ENCODE measurements at places on chromosomes 6 and 20.
A peak's percentile ranks its signal among the peaks of the same experiment; 100 is the strongest.

DNA sequence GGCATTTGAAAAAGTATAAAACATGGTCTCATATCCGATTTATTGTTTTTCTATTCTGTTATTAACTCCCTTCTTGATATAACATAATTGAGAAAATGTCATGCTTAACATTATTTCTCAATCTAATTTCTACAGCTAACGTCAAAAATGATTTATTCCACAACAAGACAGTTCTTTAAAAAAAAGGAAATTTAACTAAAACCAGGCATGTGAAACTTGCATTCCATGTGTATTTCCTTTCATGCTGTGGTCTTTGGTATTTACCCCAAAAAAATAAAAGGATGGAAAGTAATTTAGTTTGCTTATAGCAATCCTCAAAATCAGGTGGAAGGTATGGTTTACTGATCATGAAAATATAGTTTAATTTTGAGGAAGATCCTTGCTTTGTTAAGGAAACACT is 142.8 kb downstream of the COL21A1 start:
- DNase-seq, result no peak

DNA sequence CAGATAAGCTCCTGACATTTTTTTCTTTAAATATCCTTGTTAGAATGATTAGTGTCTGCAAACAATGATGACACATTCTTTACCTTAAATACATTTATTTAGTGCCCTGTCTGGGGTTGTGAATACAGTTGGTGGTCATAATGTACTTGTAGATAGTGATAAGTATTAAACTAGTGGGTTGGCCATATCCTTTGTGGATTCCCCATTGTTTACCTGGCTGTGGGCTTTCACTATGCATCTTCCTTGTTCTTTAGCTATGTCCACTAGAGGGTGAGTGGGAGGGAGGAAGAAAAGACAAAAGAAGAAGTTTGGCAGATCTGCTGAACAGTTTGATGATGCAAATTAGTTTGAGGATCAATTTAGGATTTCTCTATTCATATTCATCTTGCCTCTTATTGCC is 15.7 kb downstream of the HS3ST5 start:
- no peak for DNase-seq

- DNase-seq, result peak; percentile 34
These were observed 141.6 kb upstream of the EYA4 start for GRCh38 chr6:133099573-133099972.

- peak; percentile 2 for DNase-seq
These were observed 54.3 kb upstream of the CNR1 start for GRCh38 chr6:88220493-88220892.

GRCh38 chr20:58344741-58345140 is 35.2 kb downstream of the RAB22A start:
- peak; percentile 61 for DNase-seq

DNA sequence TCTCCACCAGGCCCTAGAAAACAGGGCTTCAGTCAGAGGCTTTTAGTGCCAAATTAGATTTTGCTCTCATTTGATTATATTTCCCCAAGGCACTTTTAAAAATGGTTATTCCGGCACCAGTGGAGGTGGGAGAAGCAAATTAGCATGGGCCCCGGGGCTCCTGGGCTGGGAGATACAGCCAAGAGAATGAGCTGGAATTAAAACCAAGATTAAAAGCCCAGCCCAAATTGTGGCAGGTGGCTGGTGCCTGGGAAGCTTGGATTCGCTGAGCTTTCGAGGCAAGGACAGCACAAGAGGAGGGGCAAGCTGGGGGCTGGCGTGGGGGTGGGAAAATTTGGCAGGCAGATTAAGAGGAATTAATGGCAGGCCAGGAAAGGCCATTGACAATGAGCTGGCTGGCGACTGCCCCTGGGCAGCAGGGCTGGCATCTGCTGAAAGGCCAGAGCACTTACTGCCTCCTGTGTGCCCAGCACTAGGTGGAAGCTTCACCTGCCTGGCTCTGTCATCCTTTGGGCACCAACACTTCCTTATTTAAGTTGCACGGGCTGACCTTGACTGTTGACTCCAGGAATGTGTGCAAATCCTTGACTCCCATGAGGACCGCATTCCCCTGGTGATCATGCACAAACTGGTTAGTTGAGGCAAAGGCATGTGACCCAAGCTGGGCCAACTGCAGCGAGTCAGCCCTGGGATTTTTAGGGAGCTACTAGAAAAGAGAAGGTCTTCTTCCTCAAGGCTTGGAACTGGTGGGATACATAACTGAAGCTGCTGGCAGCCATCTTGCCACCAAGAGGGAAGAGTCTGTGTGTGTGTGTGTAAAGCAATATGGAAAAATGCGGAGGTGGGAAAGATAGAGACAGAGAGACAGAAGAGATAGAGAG is 76.1 kb downstream of the SULF2 start:
- no peak for DNase-seq
